ENCODE measurements at places on chromosomes 1 and 21.
A peak's percentile ranks its signal among the peaks of the same experiment; 100 is the strongest.

DNA sequence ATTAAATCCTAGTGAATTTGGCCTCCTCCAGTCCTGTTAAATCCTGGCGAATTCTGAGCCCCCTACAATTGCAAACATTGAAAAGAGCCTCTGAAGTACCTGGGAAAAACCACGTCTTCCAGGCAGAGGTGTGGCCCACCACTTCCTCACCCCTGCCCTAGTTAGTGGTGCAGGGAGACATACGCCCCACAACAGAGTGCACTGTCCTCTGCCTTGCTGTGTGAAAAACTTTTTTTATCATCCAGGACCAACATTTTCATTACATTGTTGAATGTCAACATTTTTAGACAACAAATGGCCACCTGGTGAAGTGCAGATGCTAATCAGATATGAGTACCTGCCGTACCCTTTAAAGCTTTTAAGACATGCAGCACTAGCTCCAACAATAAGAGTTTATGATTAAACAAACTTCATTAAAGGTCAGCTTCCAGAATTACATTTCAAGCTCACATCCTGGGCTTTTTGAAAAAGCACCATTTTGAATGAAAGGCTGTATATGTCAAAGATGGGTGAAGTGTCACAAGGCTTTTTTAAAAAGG is 13.6 kb upstream of the TMPRSS2 start:
- DNase-seq = no peak

GRCh38 chr1:231162297-231162969 is 575 bp downstream of the TRIM67 start:
- DNase-seq = peak; percentile 39

GRCh38 chr21:36846631-36847030 is 119.8 kb downstream of the HLCS start:
- DNase-seq = no peak

GRCh38 chr1:66245691-66246090 is 288.3 kb upstream of the SGIP1 start:
- no peak for DNase-seq

GRCh38 chr1:68497358-68497698 is 446 bp upstream of the DEPDC1 start:
- DNase-seq = no peak

GRCh38 chr1:69081668-69082067 is 486.1 kb upstream of the LRRC7 start:
- DNase-seq = no peak

GRCh38 chr21:41952568-41953248 is 1.1 kb downstream of the C2CD2 start:
- DNase-seq = no peak

DNA sequence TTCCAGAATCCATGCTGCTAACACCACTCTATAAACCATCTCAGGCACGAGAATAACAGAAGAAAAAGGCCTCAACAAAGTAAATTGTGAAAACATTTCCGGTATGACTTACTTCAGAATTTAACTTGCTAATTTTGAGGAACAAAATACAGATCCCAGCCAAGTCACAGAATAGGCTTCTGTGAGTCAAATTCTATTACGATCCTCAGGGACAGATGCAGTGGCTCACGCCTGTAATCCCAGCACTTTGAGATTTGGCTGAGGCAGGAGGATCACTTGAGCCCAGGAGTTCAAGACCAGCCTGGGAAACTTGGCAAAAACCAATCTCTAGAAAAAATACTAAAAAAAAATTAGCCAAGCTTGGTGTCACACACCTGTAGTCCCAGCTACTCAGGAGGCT is 8.8 kb upstream of the CCDC27 start:
- DNase-seq = no peak

GRCh38 chr1:222058249-222058648 is 316.4 kb upstream of the DUSP10 start:
- no peak for DNase-seq

GRCh38 chr1:72170246-72170645 is 112.1 kb downstream of the NEGR1 start:
- DNase-seq = no peak

- no peak for DNase-seq
Measured at GRCh38 chr1:42177541-42177981, 13.0 kb upstream of the GUCA2A start.

Data from stimulated activated CD4-positive, alpha-beta T cell treated with anti-CD3 and anti-CD28 coated beads, Interleukin-1b, Interleukin-23, amount 100 ng/mL, for 4 hours (primary cell).